ENCODE measurements at places on chromosomes 16 and 17. TPM values are rescaled to one million over a fixed set of nuclear protein-coding genes. Genes with fewer than 3 reads are reported as not detected.
A peak's percentile ranks its signal among the peaks of the same experiment; 100 is the strongest.

The NEUROD2 gene
- total RNA-seq, result not detected

The WFDC1 gene
- total RNA-seq, result 143 TPM

The OSGIN1 gene
- total RNA-seq, result 1.7 TPM

GRCh38 chr17:1710807-1711553 is 803 bp upstream of the TLCD2 start:
- peaks cover 35% of the 10 kb centered on the region for H3K4me1 ChIP-seq
- DNase-seq, result no peak
- H3K27ac ChIP-seq, result peak overlapping the region; percentile 52

- no peaks in the 10 kb centered on the region for H3K36me3 ChIP-seq
- H3K4me3 ChIP-seq, result no peak overlapping the region
- DNase-seq, result no peak
- H3K27me3 ChIP-seq, result no peaks in the 10 kb centered on the region
- H3K27ac ChIP-seq, result no peak overlapping the region
These were observed 12.3 kb upstream of the MAP2K3 start for GRCh38 chr17:21272250-21272649.

The KRT32 gene
- total RNA-seq, result not detected

- peaks cover 37% of the 10 kb centered on the region for H3K4me1 ChIP-seq
- no peak for DNase-seq
- no peaks in the 10 kb centered on the region for H3K36me3 ChIP-seq
- no peak overlapping the region for H3K4me3 ChIP-seq
- no peak overlapping the region for H3K27ac ChIP-seq
These were observed 4.6 kb upstream of the PMP22 start for GRCh38 chr17:15269780-15270089.

- DNase-seq, result no peak
- H3K36me3 ChIP-seq, result no peaks in the 10 kb centered on the region
- no peak overlapping the region for H3K27ac ChIP-seq
- no peaks in the 10 kb centered on the region for H3K4me1 ChIP-seq
- no peaks in the 10 kb centered on the region for H3K27me3 ChIP-seq
These were observed 541.9 kb downstream of the TMEM114 start for GRCh38 chr16:8048433-8048832.
